ENCODE measurements at places on chromosomes 2 and 18. TPM values are rescaled to one million over a fixed set of nuclear protein-coding genes. Genes with fewer than 3 reads are reported as not detected.

DNA sequence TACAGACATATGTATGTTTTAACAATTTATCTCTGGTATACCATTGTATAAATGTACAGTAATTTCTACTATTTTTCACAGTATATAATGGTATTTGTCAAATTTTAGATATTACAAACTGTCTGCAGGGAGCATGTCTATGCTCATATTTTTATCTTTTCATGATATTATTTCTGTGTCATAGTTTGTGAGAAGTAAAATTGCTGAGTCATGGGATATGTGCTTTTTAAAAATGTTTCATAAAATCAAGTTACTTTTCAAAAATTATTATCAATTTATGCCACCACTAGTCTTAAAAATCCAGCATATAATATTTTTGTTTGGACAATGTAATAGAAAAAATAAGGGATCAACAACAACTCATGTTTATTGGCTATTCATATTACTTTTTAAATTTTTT lies 9.1 kb upstream of the ZNF804A start:
- no peak for DNase-seq

Gene STPG4
- total RNA-seq: 6.9 TPM

DNA sequence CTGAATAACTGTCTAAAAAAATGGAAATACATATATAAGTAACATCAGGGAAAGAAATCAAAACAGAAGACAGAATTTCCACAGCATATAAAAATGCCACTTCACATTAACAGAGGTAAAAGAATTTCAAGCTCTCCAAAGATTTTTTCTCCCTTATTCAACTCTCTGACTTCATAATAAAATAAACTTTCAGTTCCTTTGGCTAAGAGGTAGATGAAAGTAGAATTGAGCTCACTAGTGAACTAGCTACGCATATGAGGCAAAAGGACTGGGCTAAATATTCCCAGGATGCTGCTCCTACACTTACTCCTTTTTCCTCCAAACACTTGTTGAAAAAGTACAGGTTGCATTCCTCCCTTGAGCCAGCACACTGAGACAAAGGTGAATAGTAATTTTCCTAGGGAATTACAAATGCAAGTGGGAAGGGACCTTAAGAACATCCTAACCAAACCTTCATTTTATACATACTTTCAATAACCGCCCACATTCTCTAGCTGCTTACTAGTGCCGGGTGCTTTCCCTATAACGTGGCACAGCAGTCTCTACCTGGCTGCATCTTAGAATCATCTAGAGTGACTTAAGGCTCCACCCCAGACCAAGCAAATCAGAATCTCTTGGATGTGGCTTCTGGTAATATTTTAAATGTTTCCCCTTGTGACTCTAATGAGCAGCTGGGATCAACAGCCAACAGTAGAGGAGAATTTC lies 136.6 kb downstream of the MTCL1 start:
- DNase-seq: peak; percentile 24

DNA sequence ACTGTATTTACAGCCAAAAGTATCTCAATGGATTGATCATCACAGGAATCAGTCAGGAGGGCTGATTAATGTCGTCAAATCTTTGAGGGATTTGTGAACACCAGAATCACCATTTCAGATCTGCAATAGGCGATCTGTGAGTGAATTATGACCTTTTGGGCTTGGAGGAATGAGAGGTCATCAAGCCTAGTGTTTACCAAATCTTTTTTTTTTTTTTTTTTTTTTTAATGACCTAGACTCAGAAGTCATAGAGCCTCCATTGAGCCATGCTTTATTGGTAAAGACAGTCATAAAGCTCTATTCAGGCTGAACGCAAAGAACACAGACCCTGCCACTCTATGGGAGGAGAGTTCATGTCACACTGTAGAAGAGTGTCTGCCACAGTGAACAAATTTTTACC lies 97.7 kb downstream of the SOCS6 start:
- no peak for DNase-seq

- no peak for DNase-seq
Observed at GRCh38 chr2:85164145-85164569, 31.0 kb downstream of the TCF7L1 start.

Gene FOXI3
- not detected for total RNA-seq

DNA sequence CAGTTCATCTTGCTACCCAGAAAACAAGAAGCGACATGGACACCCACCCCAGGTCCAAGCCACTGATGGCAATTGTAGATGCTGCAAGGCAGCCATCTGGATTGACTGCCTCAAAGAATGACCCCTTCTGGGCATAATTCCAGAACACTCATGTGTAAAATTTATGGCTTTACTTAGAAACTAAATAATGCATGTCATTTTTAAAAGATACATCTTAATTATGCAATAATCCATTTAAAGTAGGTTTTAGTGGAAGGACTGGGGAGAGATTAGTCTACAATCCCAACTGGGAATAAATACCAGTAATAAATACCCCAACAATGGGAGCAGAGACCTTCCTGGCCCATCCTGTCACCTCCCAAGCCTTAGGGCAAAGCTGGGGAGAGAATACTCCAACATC lies 247.7 kb downstream of the SS18 start:
- DNase-seq: no peak

Gene PTPRM
- total RNA-seq: 2.5 TPM

Gene EML6
- total RNA-seq: 3.0 TPM

Gene CNRIP1
- total RNA-seq: not detected

- no peak for DNase-seq
Observed at GRCh38 chr2:169354244-169354643, 8.1 kb downstream of the LRP2 start.

DNA sequence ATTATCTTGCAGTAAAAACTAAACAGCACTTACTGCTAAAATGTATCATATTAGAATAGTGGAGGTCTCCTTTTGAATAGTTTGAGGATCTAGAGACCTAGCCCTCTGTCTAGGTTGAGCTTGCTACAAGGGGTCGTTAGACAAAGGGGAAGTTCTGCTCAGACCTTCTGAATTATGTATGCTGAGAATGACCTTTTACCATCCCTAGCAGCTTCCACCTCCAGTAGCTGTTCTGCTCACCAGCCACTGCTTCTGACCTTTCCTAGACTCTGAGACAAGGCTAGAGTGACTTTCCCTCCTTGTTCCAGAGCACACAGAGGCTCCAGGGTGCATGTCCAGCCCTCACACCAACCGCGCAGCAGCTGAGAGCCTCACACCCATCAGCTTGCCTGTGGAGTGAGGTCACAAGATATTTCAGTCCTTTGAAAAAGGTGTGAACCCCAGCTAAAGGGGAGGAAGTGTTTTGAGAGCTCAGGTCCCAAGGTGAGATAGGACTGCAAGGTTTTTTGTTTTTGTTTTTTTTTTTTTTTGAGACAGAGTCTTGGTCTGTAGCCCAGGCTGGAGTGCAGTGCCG lies 289.3 kb upstream of the TNP1 start:
- DNase-seq: no peak

GRCh38 chr2:149155196-149155969 lies 116.9 kb downstream of the LYPD6B start:
- no peak for DNase-seq

- DNase-seq: peak; percentile 61
Observed at GRCh38 chr18:76476665-76477561, 18.1 kb downstream of the ZNF516 start.

GRCh38 chr18:36808681-36809080 lies 20.1 kb downstream of the TPGS2 start:
- DNase-seq: no peak

DNA sequence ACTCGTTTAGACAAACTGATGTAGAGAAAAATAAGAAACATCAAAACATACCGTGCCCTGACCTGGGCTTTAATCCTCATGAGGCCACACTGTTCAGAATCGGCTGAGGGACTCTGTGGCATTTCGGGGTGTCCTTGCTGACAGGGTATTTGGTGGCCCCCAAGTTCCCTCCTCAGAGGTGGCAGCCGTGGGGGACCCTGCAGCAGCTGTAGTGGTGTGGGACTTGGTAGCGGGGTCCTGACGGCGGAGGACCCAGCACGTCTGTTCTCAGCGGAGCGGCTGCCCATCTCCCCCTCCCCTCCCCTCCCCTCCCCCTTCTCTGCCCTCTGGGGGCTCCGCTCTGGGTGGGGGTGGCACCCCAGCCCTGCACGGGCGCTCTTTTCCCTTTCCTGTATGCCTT lies 18.4 kb downstream of the KCNG2 start:
- no peak for DNase-seq

DNA sequence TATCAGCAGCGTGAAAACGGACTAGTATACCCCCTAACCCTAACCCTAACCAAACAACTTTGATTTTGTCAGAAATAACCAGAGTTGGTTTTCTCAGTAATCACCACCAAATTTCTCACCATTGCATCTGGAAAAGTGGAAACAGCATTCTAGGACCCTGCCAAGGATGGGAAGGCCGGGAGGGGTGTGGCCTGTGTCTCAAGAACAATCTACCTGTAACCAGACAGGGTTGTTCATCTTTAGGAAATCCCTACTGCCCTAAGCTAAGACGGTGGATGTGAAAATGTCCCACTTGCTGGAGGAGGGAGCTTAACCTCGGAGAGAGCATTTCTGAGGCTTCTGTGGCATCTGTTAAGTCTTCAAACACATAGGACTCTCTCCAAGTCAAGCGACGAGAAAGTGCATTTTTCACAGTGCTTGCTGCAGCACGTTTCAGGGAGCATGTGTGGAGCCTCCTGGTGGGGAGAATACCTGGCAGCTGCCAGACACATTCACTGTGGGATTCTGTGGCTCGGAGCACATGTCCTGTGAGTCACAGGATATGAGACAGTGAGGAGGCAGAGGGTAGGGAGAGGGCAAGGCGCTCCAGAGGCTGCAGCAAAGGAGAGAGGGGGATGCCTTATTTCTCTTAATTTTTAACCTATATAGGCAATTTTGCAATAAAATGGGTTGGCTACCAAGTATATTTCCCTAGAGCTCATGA lies 207.5 kb downstream of the SPP2 start:
- DNase-seq: peak; percentile 87

DNA sequence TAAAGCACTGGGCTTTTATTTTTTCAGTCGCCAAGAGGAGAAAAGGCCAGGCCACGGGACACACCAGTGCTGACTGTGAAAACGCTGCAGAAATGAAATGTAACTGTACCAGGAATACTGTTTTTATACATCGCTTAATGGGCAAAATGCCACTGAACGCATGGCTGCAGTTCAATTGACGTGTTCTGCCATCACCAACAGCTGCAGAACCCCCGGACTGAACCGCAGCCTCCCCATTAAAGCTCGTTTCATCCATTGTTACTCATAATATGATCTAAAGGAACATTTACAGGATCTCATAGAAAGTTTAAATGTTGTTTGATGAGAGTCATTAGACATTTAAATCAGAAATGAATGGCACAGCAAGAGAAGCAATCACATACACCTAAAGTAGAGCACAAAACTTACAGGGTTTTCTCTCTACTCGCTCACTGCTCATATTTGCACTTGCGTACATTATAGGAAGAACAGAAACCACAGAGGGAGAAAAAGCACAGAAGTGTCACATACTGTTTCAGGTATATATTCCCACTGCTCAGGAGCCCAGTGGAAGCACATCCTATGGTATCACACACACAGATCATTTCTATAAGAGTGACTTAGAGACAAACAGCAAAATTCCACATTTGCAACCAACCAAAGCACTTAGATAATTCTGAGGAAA lies 35.3 kb downstream of the TCF4 start:
- DNase-seq: no peak

- DNase-seq: no peak
Observed at GRCh38 chr2:59168766-59169165, 927.6 kb upstream of the FANCL start.

DNA sequence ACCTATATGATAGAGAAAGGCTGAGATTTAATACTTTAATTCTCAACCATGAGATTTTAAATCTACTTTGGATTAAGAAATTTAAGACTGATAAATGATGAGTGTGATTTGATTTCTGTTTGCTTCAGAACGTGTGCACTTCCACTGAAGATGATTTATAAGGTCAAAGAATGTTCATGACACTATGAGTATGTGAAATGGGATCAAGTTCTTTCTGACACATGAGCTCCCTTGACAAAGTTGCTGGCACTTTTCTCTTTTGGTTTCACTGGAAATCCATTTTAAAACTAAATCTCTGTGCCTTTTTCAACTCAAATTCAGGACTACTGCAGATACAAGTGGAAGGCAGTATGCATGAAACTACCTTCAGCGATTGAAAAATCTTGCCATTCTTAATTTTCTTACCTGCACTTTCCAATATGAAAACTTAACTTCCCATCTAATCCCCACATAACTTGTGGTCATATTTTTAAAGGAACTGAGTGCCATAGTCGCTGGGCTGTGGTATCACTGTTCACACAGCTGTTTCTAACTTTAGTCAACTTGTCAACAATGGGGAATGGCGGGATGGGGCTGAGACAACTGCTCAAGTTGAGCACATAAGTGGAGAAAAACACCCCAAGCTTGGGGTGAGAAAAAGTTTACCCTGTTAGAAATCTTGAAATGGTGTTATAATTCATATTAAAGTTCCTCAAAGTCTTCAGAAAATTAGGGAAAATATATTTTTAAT lies 51.8 kb upstream of the TTN start:
- no peak for DNase-seq

Gene GDF7
- under 0.01 TPM for total RNA-seq

DNA sequence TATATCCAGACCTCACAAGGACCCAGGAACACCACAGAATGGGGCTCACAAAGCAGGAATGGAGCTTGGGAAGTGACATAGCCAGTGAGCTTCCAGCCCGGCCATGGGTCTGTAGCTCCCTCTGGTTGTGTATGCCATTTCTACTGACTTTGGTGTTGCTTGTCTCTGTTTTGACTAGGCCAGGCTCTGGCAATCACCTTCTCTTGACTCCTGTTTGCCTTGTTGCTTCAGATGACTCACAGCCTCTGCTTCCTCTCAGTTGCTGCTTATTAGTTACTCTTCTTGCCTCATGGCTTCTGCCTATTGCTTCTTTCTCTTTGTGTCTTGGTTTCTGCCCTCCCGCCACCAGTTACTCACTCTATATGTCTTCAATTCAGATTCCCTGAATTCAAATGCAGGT lies 15.8 kb upstream of the IER3IP1 start:
- peak; percentile 1 for DNase-seq

DNA sequence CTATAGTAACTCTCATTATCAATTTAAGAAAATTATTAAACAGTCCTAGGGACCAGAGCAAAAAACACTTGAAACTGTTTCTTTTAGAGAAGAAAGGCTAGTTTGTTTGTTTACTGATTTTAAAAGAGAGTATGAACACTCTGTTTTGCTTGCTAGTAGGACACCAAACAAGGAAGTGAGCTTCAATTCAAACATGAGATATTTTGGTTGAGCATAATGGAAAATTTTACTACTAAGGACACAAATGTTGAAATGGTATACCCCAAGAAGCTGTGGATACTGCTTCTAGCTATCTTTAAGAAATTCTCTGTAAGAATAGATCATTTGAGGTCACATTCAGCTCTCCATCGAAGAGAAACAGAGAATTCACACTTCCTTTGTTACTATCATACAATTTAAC lies 216.3 kb upstream of the SMAD7 start:
- no peak for DNase-seq

DNA sequence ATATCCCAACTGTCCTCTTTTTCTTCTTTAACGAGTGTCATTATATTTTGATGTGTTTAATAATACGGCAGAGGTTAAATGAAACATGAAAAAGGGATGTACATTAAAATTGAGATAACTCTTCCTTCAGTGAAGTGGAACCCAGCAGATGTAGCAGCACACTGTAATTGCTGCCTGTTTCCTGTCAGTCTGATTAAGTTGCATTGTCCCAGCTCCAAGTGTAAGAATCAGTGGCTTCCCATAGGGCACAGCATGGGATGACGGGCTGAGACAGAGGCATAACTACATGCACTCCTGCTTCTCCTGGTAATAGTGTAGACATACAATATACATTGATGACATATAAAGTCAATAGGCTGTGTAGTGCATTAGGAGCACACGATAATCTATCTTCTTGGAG lies 175.8 kb upstream of the TCF4 start:
- DNase-seq: peak; percentile 10

All from HT-29 (cell line).